Activated gamma-delta T cell treated with Interleukin-2 at 50 U/mL for 16 hours (primary cell): ENCODE measurements at places on chromosomes 16 and 17.
A peak's percentile ranks its signal among the peaks of the same experiment; 100 is the strongest.

DNA sequence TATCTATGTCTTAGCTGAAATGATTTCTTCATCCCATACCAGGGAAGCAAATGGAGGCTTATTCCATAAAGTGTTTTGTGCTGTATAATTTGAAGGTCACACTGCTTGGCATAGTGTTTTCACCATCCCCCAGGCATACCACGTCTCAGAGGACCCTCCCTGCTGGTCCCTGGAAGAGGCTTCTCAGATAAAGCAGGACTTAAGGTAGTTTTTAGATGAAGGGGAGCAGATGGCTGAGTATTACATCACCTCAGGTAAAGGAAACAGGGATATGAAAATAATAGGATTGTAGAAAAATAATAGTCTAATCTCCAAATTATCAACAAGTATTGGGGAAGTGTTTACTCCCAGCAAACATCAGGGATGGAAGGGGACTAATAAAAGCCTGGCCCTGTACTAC, 7.3 kb upstream of the SMG1 start:
- DNase-seq: no peak

DNA sequence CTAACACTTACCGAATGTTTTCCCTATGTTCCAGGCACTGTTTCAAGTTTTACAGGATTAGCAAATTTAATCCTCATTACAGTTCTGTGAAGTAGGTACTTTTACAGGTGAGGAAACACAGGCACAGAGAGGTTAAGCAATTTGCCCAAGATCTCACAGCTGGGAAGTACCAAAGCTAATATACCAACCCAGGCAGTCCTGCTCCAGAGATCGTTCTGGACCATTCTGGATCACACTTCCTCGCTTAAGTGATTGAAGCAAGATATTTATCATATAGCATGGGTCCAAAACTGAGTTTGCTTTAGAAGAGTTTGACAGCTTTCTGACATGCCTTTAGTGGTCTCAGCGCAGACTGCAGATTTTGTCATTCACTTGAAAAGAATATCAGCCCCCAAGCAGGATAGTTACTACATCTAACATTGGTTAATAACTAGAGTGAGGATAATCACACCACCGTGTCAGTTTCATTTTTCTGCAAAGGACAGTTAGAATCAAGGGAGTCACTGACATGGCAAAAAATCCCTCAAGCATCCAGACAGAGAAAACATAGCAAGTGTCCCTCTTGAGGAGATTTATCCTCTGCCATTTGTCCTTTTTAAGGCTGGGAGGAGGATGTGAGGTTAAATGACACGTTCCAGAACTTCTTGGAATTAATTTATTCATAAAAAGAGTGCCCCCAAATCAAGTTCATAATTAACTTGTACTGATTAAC, 5.1 kb downstream of the HS3ST3B1 start:
- DNase-seq: no peak

DNA sequence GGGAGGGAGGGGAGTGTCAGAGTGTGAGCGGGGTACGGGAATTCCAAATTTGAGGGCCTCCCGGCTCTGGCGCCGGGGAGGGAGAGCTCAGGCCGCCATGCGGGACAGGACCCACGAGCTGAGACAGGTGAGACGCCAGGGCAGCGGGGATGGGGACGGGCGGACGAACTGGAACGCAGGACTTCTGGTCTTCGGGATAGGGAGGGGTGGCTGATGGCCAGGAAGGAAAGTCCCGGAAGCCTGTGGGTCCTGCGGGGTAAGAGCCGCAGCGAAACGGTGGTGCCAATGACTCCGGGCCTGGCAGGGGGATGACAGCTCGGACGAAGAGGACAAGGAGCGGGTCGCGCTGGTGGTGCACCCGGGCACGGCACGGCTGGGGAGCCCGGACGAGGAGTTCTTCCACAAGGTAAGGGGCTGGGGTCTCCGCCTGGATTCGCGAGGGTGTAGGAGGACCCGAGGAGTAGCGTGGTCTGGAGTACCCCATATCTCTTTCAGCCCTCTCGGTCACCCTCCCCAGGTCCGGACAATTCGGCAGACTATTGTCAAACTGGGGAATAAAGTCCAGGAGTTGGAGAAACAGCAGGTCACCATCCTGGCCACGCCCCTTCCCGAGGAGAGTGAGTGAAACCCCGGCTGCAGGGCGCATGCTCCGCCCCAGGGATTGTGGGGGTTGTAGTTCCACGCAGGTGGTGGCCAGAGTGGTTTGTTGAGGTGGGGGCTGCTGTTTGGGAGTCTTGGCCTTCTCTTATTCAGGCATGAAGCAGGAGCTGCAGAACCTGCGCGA, 543 bp downstream of the STX4 start:
- peak; percentile 84 for DNase-seq

DNA sequence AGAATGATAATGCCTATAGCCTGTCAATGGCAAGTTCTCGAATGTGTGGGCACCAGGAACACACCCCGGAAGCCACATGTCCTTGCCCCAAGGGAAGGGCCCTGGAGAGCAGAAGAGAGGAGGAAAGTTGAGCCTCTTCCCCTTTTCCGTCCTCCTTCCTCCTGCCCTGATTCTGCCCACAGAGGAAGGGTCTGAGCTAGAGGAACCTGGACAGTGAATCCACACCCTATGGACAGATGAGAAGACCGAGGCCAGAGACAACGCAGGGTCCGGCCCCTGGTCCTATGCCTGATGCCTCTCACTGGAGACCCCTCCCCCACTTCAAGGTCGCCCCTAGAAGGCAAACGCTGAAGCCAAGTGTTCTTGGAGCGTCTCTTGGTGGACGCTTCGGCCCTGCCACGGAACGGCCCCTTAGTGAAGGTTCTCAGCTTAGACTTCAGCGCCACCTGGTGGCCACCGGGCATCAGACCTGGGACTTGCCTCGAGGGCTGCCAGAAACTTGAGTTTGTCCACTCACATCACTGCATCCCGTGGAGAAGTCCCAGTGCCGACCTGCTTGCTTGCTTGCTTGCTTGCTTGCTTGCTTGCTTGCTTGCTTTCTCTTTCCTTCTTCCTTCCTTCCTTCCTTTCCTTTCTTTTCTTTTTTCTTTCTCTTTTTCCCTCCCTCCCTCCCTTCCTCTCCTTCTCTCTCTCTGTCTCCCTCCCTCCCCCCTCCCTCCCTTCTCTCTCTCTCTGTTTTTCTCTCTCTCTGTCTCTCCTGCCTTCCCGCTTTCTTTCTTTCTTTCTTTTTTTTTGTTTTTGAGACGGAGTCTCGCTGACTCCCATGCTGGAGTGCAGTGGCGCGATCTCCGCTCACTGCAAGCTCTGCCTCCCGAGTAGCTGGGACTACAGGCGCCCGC, 20.6 kb upstream of the SPNS3 start:
- peak; percentile 94 for DNase-seq

- DNase-seq: no peak
Observed at GRCh38 chr17:81923302-81924260, 4.0 kb downstream of the MAFG start.

DNA sequence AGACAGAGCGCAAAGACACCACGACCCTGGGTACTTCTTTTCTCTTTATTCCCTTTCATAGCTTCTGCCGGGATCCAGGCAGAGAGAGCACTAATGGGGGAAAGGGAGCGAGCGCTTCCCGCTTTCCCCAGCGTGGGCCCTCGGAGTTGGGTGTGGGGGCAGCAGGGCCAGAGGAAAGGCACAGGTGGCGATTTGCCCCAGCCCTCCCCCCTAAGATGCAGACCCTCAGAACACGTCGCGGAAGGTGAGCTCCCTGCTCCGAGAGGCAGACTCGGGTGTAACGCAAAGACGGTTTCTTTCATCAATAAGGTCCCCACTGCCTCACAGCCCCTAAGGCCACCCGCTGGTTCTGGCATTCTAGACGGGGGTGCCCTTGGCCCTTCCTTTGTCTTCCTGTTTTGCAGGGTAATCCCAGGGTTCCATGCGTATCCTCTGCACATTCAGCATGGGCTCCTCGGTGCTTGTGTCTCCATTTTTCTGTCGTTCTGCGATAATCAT, 570 bp upstream of the NME3 start:
- DNase-seq: no peak

- DNase-seq: no peak
Observed at GRCh38 chr16:83574388-83574787, 233.4 kb upstream of the HSBP1 start.

DNA sequence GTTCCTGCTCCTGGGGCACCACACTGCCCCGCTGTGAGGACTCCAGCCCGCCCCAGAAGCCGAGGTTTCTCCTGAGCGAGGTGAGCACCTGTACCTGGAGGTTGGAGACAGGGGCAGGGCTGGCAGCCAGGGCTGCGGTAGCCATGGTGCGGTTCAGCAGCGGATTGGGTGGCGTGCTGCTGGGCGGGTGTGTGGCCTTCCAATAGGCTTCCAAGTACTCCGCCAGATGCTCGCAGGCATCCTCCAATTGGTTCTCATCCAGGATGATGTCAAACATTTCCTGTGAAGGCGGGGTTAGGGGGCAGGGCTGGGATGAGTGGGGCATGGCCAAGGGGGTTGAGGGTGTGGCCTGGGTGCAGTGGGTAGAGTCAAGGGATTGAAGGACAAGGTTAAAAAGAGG, 11.3 kb upstream of the ARL5C start:
- no peak for DNase-seq

GRCh38 chr17:35238821-35239220, 4.1 kb upstream of the SLFN5 start:
- no peak for DNase-seq

DNA sequence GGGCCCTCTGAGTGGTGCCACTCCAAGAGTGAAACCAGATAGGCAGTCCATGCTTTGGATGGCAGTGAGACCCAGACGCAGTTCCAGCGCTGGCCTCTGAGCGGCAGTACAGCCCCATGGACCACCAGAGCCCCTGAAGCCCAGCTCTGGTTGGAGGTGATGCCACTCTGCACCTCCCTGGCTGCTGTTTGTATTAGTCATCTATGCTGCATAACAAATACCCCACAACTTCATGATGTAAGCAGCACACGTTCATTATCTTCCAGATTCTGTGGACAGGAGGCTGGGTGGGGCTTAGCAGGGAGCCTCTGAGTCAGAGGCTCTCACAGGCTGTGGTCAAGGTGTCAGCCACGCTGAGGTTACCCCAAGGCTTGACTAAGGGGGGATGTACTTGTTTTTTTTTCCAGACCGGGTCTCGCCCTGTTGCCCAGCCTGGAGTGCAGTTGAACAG, 5.1 kb upstream of the NME4 start:
- DNase-seq: peak; percentile 83

- no peak for DNase-seq
Observed at GRCh38 chr17:67273900-67274299, 28.9 kb upstream of the HELZ start.

DNA sequence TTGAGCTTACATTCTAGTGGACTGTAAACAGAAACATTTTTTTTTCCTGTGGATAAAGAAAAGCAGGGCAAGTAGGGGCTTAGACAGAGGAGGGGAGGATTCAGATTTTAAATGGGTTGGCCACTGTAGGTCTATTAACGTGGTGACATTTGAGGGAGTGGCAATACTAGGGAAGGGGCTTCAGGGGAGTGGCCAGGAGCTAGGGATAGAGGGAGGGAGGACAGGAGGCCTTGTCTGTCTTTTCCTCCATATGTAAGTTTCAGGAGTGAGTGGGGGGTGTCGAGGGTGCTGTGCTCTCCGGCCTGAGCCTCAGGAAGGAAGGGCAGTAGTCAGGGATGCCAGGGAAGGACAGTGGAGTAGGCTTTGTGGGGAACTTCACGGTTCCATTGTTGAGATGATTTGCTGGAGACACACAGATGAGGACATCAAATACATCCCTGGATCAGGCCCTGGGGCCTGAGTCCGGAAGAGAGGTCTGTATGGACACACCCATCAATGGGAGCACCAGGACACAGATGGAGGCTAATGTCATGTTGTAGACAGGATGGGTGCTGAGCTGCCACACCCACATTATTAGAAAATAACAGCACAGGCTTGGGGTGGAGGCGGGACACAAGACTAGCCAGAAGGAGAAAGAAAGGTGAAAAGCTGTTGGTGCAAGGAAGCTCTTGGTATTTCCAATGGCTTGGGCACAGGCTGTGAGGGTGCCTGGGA, 6.5 kb upstream of the HBM start:
- DNase-seq: no peak

GRCh38 chr16:11114366-11115164, 141.4 kb downstream of the SOCS1 start:
- no peak for DNase-seq

- DNase-seq: no peak
Observed at GRCh38 chr17:57121308-57122042, 36.4 kb downstream of the AKAP1 start.

- DNase-seq: no peak
Observed at GRCh38 chr16:77308163-77308561, 109.0 kb downstream of the SYCE1L start.

- DNase-seq: no peak
Observed at GRCh38 chr16:19771040-19771439, 53.0 kb downstream of the IQCK start.

- DNase-seq: no peak
Observed at GRCh38 chr17:80327518-80327917, 66.9 kb downstream of the RNF213 start.

GRCh38 chr17:75001915-75002843, 10.3 kb upstream of the MRPL58 start:
- DNase-seq: no peak

GRCh38 chr16:24198807-24199533, 57.2 kb upstream of the CACNG3 start:
- DNase-seq: no peak
